Peyer's patch (tissue), 4 donors: ENCODE measurements at places on chromosomes 12 and 14. TPM values are rescaled to one million over a fixed set of nuclear protein-coding genes. Genes with fewer than 3 reads are reported as not detected.

DNA sequence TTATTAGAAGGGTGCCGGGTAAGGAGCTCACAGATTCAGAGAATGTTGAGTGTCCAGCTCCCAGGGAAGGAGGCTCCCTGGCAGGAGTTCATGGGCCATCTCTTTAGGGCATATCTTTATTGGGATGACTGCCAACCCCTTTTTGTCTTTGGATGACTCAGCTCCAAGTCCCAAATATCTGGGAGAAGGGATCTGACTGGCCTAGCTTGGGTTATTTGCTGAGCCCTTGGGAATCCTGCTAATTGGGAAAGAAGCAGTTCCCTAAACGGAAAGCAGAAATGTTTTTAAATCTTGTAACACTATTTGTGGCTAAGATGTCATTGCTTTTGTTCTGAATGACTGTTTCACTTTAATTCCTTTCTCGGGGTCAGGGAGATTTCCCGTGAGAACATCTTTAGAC lies 12.6 kb downstream of the DDX55 start:
- H3K27ac ChIP-seq, result no peak overlapping the region
- H3K4me3 ChIP-seq, result no peak overlapping the region
- no peak for DNase-seq
- no peaks in the 10 kb centered on the region for H3K4me1 ChIP-seq
- no peaks in the 10 kb centered on the region for H3K27me3 ChIP-seq

NRL gene
- not detected for total RNA-seq

GRCh38 chr14:50928002-50928635 lies 16.2 kb downstream of the PYGL start:
- no peak for DNase-seq
- no peak overlapping the region for H3K27ac ChIP-seq
- no peaks in the 10 kb centered on the region for H3K27me3 ChIP-seq
- no peak overlapping the region for H3K4me3 ChIP-seq

ABCC9 gene
- total RNA-seq, result 8.0 TPM

GRCh38 chr12:92769124-92769901 lies 66.5 kb downstream of the PLEKHG7 start:
- no peak overlapping the region for H3K4me3 ChIP-seq
- H3K4me1 ChIP-seq, result no peaks in the 10 kb centered on the region
- H3K36me3 ChIP-seq, result no peaks in the 10 kb centered on the region
- no peak overlapping the region for H3K27ac ChIP-seq

- H3K27me3 ChIP-seq, result no peaks in the 10 kb centered on the region
- no peak for DNase-seq
- no peak overlapping the region for H3K4me3 ChIP-seq
- no peak overlapping the region for H3K27ac ChIP-seq
- H3K4me1 ChIP-seq, result no peaks in the 10 kb centered on the region
These were observed 57.0 kb downstream of the ADCK1 start for GRCh38 chr14:77856941-77857340.

GRCh38 chr12:1660304-1661187 lies 30.3 kb upstream of the ADIPOR2 start:
- H3K4me1 ChIP-seq, result peaks cover 31% of the 10 kb centered on the region
- no peaks in the 10 kb centered on the region for H3K36me3 ChIP-seq
- DNase-seq, result peak; percentile 95

P3H3 gene
- 5.1 TPM for total RNA-seq

HAL gene
- total RNA-seq, result 8.1 TPM

- DNase-seq, result no peak
- H3K4me1 ChIP-seq, result no peaks in the 10 kb centered on the region
- H3K27ac ChIP-seq, result no peak overlapping the region
These were observed 12.4 kb upstream of the SLC6A15 start for GRCh38 chr12:84924981-84925380.

- no peaks in the 10 kb centered on the region for H3K36me3 ChIP-seq
- no peaks in the 10 kb centered on the region for H3K4me1 ChIP-seq
- DNase-seq, result no peak
- no peak overlapping the region for H3K4me3 ChIP-seq
- peaks cover 9% of the 10 kb centered on the region for H3K27me3 ChIP-seq
These were observed 14.5 kb upstream of the ANKRD33 start for GRCh38 chr12:51873251-51873994.
